Renal pelvis (tissue), 12 donors: ENCODE measurements at places on chromosomes 7 and 10. TPM values are rescaled to one million over a fixed set of nuclear protein-coding genes. Genes with fewer than 3 reads are reported as not detected.

TMEM273 gene
- polyA plus RNA-seq: 2.5 TPM

OR9A2 gene
- not detected for polyA plus RNA-seq

CYP51A1 gene
- polyA plus RNA-seq: 77.5 TPM

IL15RA gene
- polyA plus RNA-seq: 2.2 TPM

CYP26C1 gene
- 0.09 TPM for polyA plus RNA-seq

ALDH18A1 gene
- polyA plus RNA-seq: 82.9 TPM

EGR2 gene
- polyA plus RNA-seq: 1.6 TPM

ANKIB1 gene
- 40.9 TPM for polyA plus RNA-seq

RBM20 gene
- polyA plus RNA-seq: 4.5 TPM

GSTO1 gene
- 92.9 TPM for polyA plus RNA-seq

THSD7A gene
- 82.9 TPM for polyA plus RNA-seq

ODAD2 gene
- 1.0 TPM for polyA plus RNA-seq

PNLIPRP1 gene
- 0.42 TPM for polyA plus RNA-seq

CALCR gene
- 0.78 TPM for polyA plus RNA-seq

RELN gene
- 14.8 TPM for polyA plus RNA-seq

CLDN4 gene
- 91.5 TPM for polyA plus RNA-seq

NUP205 gene
- polyA plus RNA-seq: 67.9 TPM

LAMB4 gene
- polyA plus RNA-seq: 2.0 TPM

SUN3 gene
- 0.39 TPM for polyA plus RNA-seq

EPO gene
- polyA plus RNA-seq: not detected

AP1S1 gene
- polyA plus RNA-seq: 72.6 TPM

CALD1 gene
- 215 TPM for polyA plus RNA-seq

CALML5 gene
- not detected for polyA plus RNA-seq

TRPV6 gene
- 14.1 TPM for polyA plus RNA-seq

STEAP2 gene
- polyA plus RNA-seq: 11.3 TPM

SEMA3A gene
- polyA plus RNA-seq: 14.7 TPM

CLDN3 gene
- 69.6 TPM for polyA plus RNA-seq

CFAP69 gene
- 20.8 TPM for polyA plus RNA-seq

LRIT1 gene
- not detected for polyA plus RNA-seq

PRLHR gene
- polyA plus RNA-seq: not detected

ITGA8 gene
- polyA plus RNA-seq: 27.8 TPM

GDF10 gene
- 2.3 TPM for polyA plus RNA-seq

IRF5 gene
- 11.4 TPM for polyA plus RNA-seq

COL13A1 gene
- polyA plus RNA-seq: 29.6 TPM

NEBL gene
- polyA plus RNA-seq: 92.3 TPM

NACAD gene
- 7.0 TPM for polyA plus RNA-seq

VIPR2 gene
- 2.5 TPM for polyA plus RNA-seq

KBTBD2 gene
- 50.3 TPM for polyA plus RNA-seq

FRMD4A gene
- polyA plus RNA-seq: 99.4 TPM

KCNMA1 gene
- 3.2 TPM for polyA plus RNA-seq

SPDYE6 gene
- polyA plus RNA-seq: 1.7 TPM

TES gene
- 65.6 TPM for polyA plus RNA-seq
